ENCODE measurements at places on chromosomes 5 and 9. TPM values are rescaled to one million over a fixed set of nuclear protein-coding genes. Genes with fewer than 3 reads are reported as not detected.

LECT2 gene
- not detected for total RNA-seq

DYNC2I2 gene
- 41.7 TPM for total RNA-seq

NR5A1 gene
- total RNA-seq = not detected

DRD1 gene
- total RNA-seq = not detected

PCDHGA3 gene
- 0.11 TPM for total RNA-seq

FOXD4L6 gene
- 0.18 TPM for total RNA-seq

MRPL41 gene
- 43.2 TPM for total RNA-seq

FUT7 gene
- total RNA-seq = not detected

GRCh38 chr5:124906339-124907097, 160.1 kb upstream of the ZNF608 start:
- H3K27me3 ChIP-seq = no peaks in the 10 kb centered on the region
- no peaks in the 10 kb centered on the region for H3K36me3 ChIP-seq
- peaks cover 11% of the 10 kb centered on the region for H3K4me1 ChIP-seq
- no peak for DNase-seq

DNA sequence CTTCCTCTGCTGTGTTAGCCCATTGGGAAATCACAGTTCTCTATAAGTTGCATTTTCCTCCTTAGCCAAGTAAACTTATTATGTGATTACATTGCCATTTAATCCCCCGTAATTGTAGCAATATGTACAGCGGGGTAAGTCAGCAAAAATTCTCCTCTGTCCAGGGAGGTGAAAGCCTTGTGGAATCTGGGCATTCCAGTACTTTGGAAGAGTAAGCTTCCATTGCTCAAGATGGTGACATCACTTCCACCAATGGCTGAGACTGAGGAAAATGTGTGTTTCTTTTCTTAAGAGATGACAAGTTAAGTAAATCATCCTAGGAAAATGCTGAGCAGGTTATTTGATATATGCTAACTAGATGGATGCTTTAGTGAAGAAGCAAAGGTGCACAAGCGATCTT, 436.7 kb downstream of the CETN3 start:
- H3K36me3 ChIP-seq = no peaks in the 10 kb centered on the region
- no peak overlapping the region for H3K27ac ChIP-seq
- no peaks in the 10 kb centered on the region for H3K4me1 ChIP-seq
- H3K4me3 ChIP-seq = no peak overlapping the region

DNA sequence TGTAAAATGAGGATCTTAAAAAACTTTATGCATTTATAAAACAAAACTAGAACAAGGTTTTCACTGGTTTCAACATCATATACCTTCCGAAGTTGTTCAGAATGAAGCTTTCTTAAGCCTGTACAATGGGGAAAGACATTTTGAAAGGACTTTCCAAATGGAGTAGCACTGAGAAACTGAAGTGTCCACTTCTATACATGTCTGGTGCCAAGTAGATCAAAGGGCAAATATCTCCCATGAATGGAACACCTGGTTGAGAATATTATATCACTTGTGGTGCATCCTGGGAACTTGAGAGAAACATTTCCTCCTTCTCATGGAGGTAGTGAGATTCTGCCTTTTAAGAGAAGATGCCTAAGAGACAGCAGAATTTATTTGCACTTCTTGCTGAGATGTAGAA, 182.1 kb upstream of the ACTBL2 start:
- H3K4me3 ChIP-seq = no peak overlapping the region
- no peak overlapping the region for H3K27ac ChIP-seq
- no peaks in the 10 kb centered on the region for H3K4me1 ChIP-seq
- H3K36me3 ChIP-seq = no peaks in the 10 kb centered on the region
- no peak for DNase-seq

- DNase-seq = no peak
- H3K36me3 ChIP-seq = no peaks in the 10 kb centered on the region
- no peak overlapping the region for H3K27ac ChIP-seq
- H3K27me3 ChIP-seq = no peaks in the 10 kb centered on the region
- H3K4me1 ChIP-seq = no peaks in the 10 kb centered on the region
These were observed 249.0 kb upstream of the ADRA1B start for GRCh38 chr5:159667286-159667685.
